GM13976 (cell line): ENCODE measurements at places on chromosomes 3 and 15.
A peak's percentile ranks its signal among the peaks of the same experiment; 100 is the strongest.

GRCh38 chr3:44100298-44100695 lies 141.4 kb upstream of the TOPAZ1 start:
- DNase-seq = no peak

DNA sequence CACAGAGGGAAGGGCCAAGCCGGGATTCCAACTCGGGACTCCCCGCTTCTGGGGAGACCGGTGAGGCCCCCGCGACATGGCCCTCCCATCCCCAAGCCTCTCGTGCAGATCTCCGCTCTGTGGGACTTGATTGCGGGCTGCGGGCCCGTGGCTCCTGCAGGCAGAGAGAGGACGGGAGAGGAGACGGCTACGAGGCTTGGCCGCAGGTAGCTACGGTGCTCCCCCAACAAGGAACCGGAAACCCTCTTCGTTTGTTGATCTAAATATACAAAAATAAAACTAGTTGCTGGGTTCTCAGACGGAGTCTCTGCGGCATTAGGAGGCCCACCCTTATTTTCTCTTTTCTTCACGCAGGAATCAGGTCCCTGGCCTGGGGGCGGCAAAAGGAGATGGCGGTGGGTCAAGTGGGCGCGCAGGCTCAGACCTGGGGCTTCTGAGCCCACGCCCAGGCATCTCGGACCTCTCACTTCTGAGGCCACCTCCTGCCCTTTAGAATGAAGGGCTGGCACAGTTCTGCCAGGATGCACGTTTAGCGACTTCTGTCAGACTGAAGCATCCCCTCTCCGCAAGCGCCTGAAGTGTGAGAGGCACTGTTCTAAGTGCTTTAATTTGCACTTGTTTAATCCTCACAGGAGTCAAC lies 10.9 kb downstream of the GNB5 start:
- DNase-seq = peak; percentile 72

- DNase-seq = no peak
These were observed 7.8 kb upstream of the CTDSPL start for GRCh38 chr3:37853691-37854413.

- no peak for DNase-seq
These were observed 43.0 kb downstream of the ZBTB38 start for GRCh38 chr3:141411251-141411771.

DNA sequence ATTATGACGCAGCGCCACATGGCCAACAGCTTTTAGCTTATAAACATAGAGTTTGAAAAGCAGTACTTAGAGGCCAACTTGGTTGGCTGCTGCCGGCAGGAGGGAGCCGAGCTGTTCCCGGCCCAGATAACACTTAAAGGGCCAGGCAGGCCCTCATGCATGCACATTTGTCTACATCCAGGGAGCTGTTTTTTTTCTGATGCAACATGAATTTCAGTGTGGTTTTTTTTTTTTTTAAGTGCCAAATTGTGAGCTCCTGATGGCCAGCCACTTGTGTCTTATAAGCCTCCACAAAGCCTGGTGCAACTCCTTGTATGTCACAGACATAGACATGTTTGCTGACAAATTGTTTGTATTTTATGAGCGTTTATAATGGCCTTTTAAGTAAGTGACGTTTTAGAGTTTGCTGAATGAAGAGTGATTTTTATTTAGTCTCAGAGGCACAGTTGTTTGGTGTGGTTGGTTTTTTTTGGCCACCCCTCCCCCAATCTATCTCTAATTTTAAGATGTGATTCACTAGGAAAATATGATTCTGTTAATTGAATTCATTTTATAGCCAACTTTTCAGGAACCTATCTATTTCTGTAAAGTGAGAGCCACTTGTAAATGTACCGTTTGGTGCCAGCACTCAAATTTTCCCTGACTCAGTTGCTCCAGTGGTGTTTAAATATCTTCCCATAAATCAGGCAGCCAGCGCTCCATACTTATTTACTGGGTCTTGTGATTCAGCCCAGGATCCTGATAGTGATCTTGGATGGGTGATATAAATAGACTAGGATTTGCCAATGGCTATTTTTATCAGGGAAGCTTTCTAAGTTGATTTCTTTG lies 134.3 kb downstream of the VGLL4 start:
- DNase-seq = no peak

GRCh38 chr3:140597792-140598191 lies 80.1 kb upstream of the TRIM42 start:
- DNase-seq = no peak

DNA sequence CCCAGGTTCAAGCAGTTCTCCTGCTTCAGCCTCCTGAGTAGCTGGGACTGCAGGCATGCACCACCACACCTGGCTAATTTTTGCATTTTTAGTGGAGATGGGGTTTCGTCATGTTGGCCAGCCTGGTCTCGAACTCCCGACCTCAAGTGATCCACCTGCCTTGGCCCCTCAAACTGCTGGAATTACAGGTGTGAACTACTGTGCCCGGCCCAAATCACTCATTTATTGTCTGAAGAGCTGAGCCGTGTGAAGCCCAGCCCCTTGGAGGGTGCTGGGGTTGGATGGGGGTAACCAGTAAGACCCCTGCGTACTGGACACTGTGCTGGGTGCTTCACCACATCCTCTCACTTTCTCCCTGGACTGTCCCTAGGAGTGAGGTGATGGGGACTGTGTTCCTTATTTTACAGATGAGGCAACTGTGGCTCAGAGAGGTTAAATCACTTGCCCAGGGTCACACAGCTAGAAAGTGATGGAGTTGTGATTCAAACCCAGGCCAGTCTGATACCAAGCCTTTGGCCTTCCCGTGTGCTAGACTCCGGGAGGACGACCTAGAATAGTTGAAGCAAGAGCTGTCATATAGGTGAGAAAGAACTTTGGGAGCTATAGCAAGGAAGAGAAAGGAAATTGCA lies 41.7 kb upstream of the IREB2 start:
- no peak for DNase-seq

DNA sequence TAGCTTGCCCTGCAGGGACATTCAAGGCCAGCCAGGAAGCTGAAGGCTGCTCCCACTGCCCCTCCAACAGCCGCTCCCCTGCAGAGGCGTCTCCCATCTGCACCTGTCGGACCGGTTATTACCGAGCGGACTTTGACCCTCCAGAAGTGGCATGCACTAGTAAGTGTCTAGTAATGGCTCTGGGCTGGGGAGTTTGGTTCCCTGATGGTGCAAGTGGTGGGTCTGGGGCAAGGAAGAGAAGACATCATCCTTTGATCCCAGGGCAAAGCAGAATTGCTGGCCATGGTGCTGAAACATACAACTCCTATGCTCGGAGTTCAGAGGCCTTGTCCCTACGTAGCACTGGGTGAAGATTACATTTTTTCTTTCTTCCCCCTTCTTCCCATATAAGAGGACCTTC lies 311.4 kb downstream of the EPHB1 start:
- peak; percentile 32 for DNase-seq

DNA sequence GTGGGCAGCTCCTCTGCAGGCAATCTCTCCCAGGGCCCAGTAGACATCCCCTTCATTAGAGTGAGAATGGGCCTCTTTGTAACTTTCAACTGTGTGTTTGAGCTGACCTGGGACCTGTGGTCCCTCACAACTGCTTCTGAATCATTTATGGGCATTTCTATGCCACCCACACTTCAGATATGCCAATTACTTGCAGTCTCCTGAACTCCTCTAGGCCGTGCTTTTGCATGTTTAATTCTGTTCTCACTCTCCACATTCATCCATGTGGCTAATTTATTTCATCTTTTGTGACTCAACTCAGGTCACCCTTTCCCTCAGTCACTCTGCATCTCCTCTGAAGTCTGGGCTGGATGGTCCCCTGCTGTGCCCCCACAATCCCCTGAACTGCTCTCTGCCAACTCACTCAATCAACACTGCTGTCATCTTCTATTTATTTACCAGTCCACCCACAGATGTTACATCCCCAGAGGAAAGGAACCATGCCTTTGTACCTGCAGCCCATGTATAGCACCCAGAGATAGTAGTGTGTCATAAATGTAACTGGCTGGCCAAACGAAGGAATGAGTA lies 364.7 kb downstream of the EPHB1 start:
- DNase-seq = no peak

- DNase-seq = no peak
These were observed 49.1 kb downstream of the SEMA6D start for GRCh38 chr15:47766406-47766805.

DNA sequence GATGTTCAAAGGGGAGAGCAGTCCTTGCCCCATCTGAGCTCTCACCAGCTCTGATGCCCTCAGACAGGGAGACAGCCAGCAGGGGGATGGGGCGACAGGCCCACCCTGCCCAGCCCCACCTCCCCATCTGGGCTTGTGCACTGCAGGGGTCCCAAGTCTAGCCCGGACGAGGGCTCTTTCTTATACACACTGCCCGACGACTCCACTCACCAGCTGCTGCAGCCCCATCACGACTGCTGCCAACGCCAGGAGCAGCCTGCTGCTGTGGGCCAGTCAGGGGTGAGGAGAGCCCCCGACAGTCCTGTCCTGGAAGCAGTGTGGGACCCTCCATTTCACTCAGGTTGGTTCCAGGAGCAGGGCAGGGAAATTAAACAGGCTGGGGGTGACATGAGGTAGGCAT lies 73.9 kb downstream of the BOC start:
- DNase-seq = no peak

DNA sequence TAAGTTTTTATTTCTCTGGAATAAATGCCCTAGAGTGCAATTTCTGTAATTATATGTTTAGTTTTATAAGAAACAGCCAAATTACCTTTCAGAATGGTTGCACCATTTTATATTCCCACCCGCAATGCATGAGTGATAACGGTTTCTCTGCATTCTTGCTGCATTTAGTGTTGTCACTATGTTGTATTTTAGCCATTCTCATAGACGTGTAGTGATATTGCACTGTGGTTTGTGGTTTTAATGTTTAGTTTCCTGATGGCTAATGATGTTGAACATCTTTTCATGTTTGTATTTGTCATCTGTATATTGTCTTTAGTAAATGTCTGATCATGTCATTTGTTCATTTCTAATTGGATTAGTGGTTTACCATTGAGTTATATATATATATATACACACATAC lies 73.0 kb upstream of the GOLIM4 start:
- DNase-seq = no peak

DNA sequence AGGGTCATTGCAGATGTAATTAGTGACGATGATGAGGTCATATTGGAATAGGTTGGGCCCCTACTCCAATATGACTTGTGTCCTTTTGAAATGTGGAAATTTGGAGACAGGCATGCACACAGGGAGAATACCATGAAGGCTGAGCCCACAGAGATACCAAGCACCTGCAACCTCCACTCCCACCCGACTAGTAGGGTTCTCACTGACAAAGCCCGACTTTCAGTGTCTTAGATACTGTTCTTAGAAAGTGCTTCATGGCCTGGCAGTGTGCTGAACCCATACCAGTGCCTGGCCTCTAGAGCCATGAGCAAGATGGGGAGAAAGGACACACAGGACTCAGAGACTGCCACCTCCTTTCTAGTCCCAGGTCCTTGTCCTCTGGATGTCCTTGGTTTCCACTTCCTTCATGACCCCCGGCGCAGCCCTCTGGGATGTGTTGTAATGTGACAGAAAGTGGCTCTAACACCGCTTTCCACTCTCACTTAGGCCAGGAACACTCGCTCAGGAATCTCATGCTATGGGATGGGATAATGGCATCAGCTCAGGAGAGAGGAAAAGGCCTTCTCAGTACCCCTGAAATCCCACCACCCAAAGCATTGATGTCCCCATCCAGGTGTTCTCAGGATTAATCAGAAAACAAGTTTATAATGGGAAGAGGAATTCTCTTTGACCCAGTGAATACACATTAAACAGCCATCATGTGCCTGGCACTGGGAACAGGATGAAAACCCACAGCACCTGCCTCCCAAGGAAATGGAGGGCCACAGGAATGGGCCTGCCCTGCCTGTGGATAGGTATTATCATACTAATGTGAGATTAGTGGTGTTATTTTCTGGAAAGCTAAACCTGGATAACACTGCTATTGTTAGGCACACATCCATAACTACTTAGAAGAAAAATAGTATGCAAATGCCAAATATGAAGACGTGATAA lies 59.9 kb downstream of the RPL39L start:
- no peak for DNase-seq

GRCh38 chr3:102531686-102532085 lies 96.9 kb downstream of the ZPLD1 start:
- no peak for DNase-seq

DNA sequence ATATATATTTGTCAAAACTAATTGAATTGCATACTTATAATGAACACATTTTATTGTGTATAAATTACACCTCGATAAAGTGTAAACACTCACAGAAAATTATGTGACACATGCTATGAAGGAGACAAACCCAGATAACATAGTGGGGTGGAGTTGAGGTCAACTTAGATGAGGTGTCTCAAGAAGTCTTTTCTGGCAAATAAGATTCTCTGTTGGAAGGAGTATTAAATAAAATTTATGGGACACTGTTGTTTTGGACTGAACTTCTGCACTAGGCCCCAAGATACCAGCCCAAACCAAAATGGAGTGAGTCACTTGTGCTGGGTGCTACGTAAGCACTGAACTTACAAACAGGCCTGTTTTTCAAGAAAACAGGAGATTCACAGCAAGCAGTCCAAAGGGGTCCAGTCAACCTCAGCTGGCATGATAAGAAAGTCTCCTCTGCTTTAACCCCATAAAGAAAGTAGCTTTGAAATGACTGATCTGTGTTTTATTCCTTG lies 18.7 kb downstream of the ACTC1 start:
- DNase-seq = no peak

DNA sequence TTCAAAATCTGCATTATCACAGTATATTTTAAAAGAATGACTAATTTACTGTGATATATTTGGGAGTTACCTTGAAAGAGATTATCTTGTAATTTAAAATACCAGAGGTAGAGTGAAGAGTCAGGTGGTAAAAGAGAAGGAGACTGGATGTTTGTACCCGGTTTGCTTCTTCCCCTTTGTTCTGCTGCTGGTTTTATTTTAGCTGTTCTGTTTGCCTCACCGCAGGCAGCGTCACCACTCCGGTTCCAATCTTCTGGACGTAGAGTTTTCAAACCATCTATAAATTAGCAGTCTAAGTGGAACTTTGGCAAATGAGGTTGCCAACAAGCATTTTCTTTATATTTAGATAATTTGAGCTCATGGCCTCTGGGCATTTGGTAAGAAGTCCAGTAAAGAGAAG lies 38.2 kb downstream of the PPARG start:
- no peak for DNase-seq

GRCh38 chr3:156611870-156612494 lies 57.1 kb upstream of the SSR3 start:
- DNase-seq = no peak

GRCh38 chr3:105700575-105700974 lies 168.2 kb downstream of the CBLB start:
- no peak for DNase-seq

GRCh38 chr15:25709437-25710159 lies 153.5 kb downstream of the ATP10A start:
- DNase-seq = no peak

GRCh38 chr15:66703540-66703941 lies 1.5 kb downstream of the SMAD6 start:
- peak; percentile 64 for DNase-seq
